ENCODE measurements at places on chromosomes 5 and 9.

GRCh38 chr9:131666774-131667173 lies 73.1 kb downstream of the RAPGEF1 start:
- no peak for DNase-seq

GRCh38 chr5:135955525-135955924 lies 742 bp upstream of the LECT2 start:
- DNase-seq: no peak

GRCh38 chr5:160852049-160852448 lies at the start of gene ATP10B:
Gene ATP10B, minus strand, starts transcription at chr5:160852211. Its CDS starts 164,137 bp downstream, at chr5:160688074.
- no peak for DNase-seq

GRCh38 chr5:177309351-177310191 lies 2.1 kb downstream of the MXD3 start:
- DNase-seq: peak; percentile 65

DNA sequence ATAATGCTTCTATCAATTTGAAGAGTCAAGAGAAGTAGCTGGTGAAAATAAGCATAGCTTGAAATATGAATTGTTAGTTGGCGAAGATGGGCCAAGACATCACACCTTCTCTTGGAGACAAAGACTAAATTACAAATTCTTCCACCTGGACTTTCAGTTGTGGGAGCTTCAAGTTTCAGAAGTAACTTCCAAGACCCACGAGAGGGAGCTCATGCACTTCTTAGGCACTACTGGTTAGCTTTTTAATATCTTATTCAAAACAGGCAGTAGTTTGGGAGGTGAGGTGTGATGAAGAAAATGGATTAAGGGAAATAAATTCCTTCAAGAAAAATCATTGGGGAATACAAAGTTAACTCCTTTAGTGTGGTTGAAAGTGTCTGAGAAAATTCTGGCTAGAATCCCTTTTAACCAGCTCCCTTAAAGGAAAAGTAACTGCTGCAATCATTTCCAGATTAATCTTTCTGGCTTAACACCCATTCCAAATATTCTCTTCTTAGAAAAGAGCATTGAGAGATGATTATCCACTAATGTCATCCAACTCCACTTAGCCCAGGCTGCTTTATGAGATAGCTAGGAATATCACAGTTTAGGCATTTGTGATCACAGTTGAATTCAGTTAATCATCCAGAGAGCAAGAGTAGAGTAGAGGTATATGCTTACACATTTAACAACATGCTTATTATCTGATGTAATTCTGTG lies 139.5 kb upstream of the DMRTA1 start:
- peak; percentile 50 for DNase-seq

- DNase-seq: no peak
These were observed 1809.2 kb upstream of the ACO1 start for GRCh38 chr9:30575218-30575617.

GRCh38 chr9:117014061-117014460 lies 327.0 kb downstream of the TRIM32 start:
- no peak for DNase-seq

GRCh38 chr9:89080193-89080592 lies 88.9 kb downstream of the S1PR3 start:
- no peak for DNase-seq

DNA sequence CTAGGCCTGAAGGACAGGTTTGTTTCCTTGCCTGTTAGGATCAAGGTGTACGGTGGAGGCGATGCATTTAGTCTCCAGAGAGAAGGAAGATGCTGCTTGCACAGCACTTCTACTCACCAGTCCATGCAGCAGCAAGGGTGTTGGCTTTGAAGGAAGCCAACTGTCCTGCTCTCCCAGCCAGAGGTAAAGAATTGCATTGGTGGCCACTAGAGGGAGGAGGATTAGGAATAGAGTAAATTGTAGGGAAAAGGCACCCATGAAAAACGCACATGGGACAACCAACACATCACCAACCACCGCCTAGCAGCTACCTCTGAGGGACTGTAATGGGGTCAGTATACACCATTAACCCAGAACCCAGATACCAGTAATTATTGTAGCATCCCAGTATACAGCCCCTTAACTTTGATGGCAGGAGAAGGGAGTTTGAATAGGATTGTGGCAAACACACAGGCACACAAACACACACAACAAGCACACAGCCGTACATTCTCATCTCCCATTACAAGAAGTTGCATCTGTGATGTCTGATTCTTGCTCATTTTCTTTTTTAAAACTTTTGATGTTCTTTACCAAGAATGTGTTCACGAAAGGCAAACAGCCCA lies 267.7 kb downstream of the ADAMTS6 start:
- peak; percentile 33 for DNase-seq

DNA sequence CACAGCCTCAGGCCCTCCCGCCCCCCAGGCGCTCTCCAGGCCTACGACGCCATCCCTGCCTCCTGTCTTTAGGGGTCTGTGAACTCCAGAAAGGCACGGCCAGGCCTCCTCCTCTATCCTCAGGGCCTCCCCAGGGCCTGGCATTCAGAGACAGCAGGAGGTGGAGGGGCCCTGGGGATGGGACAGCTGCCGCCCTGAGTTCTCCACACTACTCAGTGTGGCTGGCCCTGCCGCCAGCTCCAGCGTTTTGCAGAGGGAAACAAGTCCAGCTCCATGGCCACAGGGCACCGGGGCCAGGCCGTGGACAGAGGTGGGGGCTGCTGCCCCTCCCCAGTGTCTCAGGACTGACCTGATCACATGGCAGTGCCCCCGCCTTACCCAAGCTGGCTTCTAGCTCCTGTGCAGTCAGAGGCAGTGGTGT lies 16.4 kb downstream of the SH3GLB2 start:
- DNase-seq: no peak

DNA sequence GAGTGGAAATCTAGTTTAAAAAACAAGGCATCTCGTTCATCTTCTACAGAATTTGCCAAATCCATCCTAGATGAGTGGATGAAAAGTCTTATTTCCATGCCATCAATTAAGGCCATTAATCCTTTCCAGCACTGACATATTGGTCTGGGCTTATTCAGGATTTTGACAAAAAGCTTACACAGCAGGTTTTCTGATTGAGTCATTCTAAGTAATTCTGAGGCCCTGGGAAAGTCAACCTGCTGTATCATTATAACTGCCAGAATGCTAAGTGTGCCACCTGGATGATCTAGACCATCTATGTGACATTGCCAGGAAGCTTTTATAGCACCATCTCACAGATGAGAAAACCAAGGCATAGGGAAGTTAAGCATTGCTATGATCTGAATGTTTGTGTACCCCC lies 132.1 kb upstream of the MAP3K1 start:
- DNase-seq: no peak

DNA sequence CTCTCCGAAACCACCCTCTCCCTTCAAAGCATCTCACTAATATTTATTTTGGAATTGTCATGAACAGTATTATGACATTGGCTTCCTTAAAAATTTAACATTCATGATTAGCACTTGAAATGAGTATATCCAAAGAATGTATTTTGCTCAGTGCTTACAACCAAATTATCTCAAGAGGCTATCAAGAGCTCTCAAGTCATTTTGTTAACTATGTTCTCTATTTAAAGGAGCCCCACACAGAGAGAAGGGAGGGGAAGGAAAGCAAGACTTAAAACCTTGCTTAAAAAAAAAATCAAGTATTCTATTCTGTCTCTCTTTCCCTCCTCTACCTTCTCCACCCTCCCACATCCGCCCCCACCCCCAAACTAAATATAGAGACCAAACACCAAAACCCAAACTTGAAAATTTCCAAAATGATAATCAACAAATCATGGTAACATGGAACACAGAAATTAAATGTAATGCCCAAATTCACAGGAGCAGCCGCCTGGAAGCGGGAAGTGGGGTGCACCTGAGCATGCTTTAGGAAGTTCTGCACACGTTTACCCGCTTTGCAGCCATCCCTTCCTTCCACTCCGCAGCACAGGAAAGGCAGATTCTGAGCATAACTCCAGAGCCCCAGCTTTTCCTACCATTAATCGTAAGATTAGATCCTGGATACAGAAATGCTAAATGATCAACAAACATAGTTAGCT lies 66.9 kb downstream of the EBF1 start:
- DNase-seq: no peak

GRCh38 chr5:2001300-2001699 lies 118.6 kb upstream of the IRX4 start:
- DNase-seq: no peak

DNA sequence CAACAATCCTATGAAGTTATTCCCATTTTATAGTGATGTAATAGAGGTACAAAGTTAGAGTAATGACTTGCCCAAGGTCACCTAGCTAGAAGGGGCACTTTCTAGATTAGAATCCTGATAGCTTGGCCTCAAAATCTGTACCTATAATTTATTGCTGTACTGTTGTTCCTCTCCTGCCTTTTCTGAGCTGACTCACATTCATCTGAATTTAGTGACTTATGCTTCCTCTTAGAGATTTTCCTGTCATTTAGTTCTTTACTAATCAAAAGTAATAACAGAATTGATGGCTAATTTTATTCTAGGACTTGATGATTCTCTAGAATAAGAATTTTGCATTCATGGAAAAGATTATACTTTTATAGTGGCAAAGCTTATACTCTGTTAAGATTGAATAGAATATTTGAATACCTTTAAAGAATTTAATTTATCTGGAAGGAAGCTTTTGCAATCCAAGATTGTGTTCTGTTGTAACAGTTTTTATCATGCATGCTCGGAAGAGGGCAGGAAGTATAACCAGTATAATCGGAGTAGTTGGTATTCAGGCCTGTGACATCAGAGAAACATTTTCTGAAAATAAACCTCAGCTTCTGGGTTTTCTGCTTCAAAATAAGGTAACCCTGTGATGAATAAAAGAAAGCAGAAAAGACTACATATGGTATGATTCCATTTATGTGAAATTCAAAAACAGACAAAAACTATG lies 21.3 kb downstream of the CYSTM1 start:
- no peak for DNase-seq

GRCh38 chr5:40441733-40442132 lies 238.0 kb upstream of the PTGER4 start:
- DNase-seq: no peak

DNA sequence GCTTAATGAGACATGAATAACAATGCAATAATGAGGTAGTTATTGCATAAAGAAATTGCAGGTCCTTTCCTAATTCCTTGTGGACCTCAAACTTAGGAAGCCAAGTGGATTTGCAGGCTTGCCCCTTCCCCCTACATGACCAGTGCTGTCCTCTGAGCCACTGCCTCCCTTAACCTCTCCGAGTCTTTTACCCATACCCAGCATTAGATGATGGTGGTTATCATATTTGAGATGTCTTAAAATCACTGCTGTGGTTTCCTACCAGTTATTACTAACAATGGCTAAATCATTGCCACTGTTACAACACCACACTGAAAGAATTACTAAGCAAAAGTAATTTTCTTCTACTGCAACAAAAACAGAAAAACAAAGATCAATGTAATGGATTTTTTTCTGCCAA lies 170.8 kb downstream of the EDIL3 start:
- peak; percentile 8 for DNase-seq

GRCh38 chr9:87181670-87182069 lies 234.4 kb upstream of the GAS1 start:
- no peak for DNase-seq

GRCh38 chr9:3873818-3874217 lies 348.0 kb upstream of the RFX3 start:
- DNase-seq: peak; percentile 86

DNA sequence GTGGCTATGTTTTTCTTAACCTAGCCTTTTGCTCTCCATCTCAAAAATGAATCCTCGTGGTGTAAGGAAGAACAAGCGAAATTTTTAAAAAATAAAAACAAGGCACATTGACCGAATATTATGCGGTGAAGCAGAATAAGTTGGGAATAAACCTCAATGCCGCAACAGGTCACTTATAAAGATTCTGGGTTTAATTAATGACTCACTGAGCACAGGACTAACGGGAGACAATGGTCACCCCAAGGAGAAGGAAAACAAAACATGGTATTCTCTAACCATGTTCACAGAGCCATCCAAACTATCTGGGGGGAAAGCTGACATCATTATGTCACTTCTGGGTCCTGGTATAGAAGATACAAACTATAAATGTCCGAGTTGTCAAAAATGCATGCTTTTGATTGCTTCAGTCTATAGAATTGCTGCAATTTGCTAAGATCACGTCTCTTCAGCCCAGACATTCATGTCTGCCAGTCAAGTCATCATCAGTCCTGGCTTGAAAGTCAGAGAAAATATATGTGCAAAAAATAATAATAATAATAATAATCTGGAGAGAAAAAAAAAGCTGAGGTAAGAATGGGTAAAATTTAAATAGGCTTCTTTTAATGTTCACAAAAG lies 280.6 kb downstream of the NR2F1-AS1 start:
- DNase-seq: no peak

GRCh38 chr9:133184971-133185370 lies 21.3 kb upstream of the GBGT1 start:
- peak; percentile 73 for DNase-seq

- DNase-seq: peak; percentile 12
These were observed 185.2 kb upstream of the RGMB start for GRCh38 chr5:98588215-98588614.

DNA sequence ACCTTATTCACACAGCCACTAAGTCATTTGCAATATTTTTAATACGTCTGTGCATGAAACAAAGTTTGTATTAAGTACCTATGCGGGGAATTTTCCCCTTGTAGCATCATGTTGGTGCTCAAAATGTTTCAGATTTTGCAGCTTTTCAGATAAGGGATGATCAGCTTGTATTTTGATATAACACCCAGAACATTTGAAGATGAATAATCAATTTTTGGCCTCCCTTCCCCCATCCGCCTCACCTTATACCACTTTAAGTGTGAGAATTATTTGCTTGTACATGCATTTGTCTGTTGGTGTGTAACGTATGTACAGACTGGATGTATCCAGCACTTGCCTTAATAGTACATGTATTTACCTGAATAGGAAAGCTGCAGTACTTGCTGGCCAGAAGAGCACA lies 1.7 kb downstream of the JAK2 start:
- DNase-seq: no peak

DNA sequence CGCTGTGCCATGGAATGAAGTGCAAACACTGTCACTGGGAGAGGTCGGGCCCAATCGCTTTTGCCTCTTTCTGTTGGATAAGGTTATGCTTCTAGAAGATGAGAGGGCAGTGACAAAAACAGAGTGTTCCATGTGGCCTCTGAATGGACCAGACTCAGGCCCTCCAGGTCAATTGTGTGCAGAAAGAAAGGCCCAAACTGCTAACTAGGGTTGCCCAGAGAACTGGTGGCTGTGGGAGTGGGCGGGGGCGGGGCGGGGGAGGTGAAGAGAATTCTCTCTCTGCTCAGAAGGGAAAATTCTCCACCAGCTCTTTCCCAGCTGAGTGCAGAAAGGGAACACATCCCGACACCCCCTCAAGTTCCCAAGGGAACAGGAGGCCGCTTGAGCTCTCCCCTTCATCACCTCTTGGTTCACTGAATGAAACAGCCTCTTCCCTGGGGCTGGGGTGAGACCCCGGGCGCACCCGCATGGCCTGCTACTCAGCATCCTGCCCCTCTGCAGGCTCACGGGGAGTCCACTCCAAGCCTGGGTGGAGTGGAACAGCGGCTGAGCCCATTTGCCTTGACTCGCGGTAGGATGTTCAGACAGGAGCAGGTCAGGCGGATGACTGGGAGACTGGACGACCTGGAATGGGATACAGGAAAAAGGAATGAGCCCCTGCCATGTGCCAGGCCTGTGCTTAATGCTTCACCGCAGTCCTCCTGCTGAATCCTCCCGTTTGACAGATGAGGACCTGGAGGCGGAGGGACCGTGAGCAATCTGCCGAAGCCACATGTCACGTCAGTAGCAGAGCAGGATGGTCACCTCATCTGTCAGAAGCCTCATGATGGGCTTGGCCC lies 93.8 kb upstream of the FANCC start:
- no peak for DNase-seq
